ENCODE measurements at places on chromosomes 1 and 21. TPM values are rescaled to one million over a fixed set of nuclear protein-coding genes. Genes with fewer than 3 reads are reported as not detected.

DNA sequence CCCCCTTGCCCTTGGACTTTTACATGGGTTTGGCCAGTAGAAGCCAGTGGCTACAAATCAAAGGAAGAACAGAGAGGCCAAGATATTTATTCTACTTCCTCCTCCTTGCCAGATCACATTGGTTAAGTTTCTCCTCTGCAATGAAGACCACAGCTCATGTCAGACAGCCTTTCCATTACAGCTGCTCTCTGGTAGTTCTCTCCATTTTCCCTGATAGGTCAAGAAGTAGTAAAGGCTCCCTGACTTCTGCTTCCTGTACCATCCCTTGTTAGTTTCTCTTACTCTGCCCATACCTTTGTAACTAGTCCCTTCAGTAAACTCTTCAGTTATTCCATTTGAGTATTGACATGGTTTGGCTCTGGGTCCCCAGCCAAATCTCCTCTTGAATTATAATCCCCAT lies 27.8 kb downstream of the NME7 start:
- peaks cover 23% of the 10 kb centered on the region for H3K36me3 ChIP-seq
- H3K27ac ChIP-seq: no peak overlapping the region
- H3K4me3 ChIP-seq: no peak overlapping the region
- H3K27me3 ChIP-seq: peaks cover 2% of the 10 kb centered on the region
- no peak for DNase-seq
- no peaks in the 10 kb centered on the region for H3K4me1 ChIP-seq

DNA sequence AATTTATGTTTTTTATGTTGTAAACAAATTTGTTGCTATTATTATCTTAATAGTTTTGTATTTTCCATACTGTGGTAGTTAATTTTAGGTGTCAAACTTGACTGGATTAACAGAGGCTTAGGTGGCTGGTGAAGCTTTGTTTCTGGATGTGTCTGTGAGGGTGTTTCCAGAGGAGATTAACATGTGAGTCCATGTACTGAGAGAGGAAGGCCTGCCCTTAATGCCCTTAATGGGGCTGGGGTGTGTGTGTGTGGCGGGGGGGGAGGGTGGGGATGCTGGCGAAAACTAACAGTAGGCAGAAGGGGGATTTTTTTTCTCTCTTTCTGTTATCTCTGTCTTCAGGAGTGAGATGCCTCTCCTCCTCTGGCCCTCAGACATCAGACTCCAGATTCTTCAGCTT lies 1.9 kb downstream of the OR14A16 start:
- DNase-seq: no peak
- H3K27ac ChIP-seq: no peak overlapping the region
- no peaks in the 10 kb centered on the region for H3K27me3 ChIP-seq
- no peaks in the 10 kb centered on the region for H3K36me3 ChIP-seq
- H3K4me3 ChIP-seq: no peak overlapping the region
- no peaks in the 10 kb centered on the region for H3K4me1 ChIP-seq

GRCh38 chr1:12409681-12410080 lies 179.9 kb downstream of the VPS13D start:
- peaks cover 3% of the 10 kb centered on the region for H3K4me1 ChIP-seq
- peak overlapping the region; percentile 48 for H3K4me3 ChIP-seq
- H3K27ac ChIP-seq: no peak overlapping the region
- peaks cover 27% of the 10 kb centered on the region for H3K36me3 ChIP-seq

GRCh38 chr1:183648042-183648441 lies 5.1 kb downstream of the APOBEC4 start:
- no peak for DNase-seq
- no peaks in the 10 kb centered on the region for H3K27me3 ChIP-seq
- H3K4me1 ChIP-seq: peaks cover 23% of the 10 kb centered on the region
- H3K36me3 ChIP-seq: no peaks in the 10 kb centered on the region
- H3K4me3 ChIP-seq: no peak overlapping the region
- no peak overlapping the region for H3K27ac ChIP-seq

DNA sequence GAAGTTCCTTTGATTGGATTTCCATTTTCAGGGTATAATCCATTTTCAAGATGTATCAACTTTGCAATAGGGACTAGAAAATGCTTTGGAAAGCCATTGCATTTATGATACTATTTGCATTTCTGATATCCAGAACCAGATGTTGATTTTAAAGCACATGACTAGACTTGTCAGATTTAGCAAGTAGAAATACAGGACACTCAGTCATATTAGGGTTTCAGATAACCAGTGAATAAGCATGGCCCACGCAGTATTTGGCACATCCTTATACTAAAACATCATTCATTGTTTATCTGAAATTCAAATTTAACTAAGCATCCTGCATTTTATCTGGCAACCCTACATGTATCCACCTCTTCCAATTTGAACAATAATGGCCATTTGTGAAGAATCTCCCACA lies 113.3 kb upstream of the DPT start:
- no peak overlapping the region for H3K4me3 ChIP-seq
- H3K27ac ChIP-seq: no peak overlapping the region
- DNase-seq: no peak
- no peaks in the 10 kb centered on the region for H3K27me3 ChIP-seq
- H3K4me1 ChIP-seq: peaks cover 6% of the 10 kb centered on the region
- no peaks in the 10 kb centered on the region for H3K36me3 ChIP-seq

EFCAB14 gene
- total RNA-seq: 325 TPM

CYP4A22 gene
- not detected for total RNA-seq
